ENCODE measurements at places on chromosomes 4 and X.

- no peak for DNase-seq
Measured at GRCh38 chr4:40178672-40179071, 18.2 kb upstream of the RHOH start.

DNA sequence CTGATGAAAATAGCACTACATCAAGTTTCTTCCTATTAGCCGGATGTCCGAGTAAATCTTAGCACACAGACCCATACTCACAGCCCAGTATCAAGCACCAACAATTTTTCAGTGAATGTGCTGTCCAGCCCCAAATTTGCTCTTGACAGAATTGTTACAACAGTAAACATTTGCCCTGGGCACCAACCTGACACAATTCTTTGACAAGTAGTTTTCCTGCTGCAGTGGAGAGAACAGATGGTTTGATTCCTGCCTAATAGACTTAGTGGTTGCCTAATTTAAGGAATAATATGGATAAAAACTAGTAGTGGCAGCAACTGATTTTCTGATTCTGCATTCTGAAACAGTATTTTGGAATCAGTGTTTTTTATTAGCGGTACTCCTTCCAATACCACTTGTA, 253.6 kb downstream of the SLC39A8 start:
- no peak for DNase-seq

GRCh38 chr4:8053688-8054449, 104.7 kb downstream of the ABLIM2 start:
- DNase-seq: no peak

DNA sequence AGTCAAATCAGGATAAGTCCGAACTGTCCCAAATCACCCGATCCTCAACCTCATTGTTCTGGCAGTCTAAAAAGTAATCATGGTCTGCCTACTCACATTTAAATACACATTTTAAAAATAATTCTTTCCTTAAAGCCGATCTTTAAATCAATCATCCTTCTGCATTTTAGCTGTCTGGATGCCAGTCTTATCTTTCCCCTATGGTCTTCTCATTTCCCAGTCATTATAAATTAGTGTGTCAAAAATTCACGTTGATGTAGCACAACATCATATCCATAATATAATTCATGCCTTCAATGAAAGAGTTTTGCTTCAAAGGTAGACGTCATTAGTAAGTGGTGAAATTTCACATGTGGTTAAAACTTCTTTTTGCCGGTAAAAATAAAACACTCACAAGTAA, 108.1 kb upstream of the FRG1 start:
- no peak for DNase-seq

DNA sequence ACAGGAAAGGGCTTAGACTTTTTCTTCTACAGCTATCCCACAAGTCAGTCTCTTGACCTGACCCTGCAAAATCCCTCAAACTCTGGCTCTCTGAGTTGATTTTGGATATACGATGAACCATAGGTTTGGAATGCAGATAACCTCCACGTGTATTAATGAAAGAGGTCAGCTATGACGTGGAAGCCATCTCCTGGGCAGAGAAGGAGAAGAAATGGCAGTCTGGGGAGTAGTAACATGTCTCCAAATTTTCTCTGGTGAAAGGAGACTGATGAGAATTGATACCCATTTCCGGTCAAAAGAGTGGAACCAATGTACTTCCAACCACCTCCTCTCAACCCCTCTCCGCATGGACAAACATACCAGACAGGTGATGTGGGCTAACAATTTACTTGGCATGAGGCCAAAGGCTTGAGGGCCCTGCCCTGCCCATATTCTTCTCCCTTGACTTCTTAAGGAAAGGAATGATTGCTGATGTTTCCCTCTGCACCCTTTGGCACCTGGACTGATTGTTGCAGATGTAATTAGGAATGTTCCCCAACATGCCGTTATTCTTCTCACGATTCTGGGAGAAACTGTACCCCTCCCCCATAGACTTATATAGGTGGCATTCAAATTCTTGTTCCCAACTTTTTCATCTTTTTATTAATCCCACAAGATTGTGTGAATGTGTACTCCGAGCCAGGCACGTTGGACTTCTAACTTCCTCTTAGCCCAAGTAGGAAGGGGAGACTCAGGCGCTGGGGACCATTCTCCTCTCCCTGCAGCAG, 580 bp upstream of the PLS3 start:
- no peak for DNase-seq

All from stimulated activated CD4-positive, alpha-beta T cell treated with anti-CD3 and anti-CD28 coated beads, Interleukin-15, amount 100 ng/mL, for 24 hours (primary cell).